Stimulated activated CD4-positive, alpha-beta T cell treated with anti-CD3 and anti-CD28 coated beads, Interleukin-1b, Interleukin-23, amount 100 ng/mL, for 24 hours (primary cell): ENCODE measurements at places on chromosomes 2 and 18.

DNA sequence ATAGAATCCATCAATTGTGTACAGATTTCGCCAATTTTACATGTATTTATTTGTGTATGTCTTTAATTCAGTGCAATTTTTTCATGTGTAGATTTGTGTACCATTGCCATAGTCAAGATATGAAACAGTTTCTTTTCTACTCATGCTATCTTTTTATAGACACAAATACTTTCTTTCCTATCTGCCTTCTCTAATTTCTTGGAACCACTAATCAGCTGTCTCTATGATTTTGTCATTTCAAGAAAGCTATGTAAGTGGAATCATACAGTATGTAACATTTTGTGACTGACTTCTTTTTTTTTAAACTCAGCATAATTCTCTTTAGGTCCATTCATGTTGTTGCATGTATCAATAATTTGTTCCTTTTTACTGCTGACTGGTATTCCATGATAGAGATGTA lies 33.3 kb downstream of the KIAA1328 start:
- no peak for DNase-seq

DNA sequence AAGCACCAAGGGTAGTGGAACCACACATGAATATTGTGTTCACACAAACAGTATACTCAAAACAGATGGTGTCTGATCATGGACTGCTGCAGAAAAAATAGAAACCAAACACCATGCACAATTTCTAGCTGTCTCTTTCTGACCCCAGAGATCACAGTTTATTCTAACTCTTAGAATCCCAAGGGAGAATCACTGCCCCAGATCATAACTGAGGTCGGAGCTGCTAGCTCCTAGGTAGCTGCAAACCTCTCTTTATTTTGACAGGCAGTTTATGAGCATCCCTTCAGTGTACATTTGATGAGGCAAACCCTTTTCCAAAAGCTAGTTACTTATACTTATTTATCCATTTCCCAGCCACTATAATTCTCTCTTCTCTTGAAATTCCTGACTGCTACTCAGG lies 439.1 kb upstream of the HNMT start:
- DNase-seq, result no peak

GRCh38 chr2:162915858-162916257 lies 77.3 kb upstream of the KCNH7 start:
- DNase-seq, result no peak

DNA sequence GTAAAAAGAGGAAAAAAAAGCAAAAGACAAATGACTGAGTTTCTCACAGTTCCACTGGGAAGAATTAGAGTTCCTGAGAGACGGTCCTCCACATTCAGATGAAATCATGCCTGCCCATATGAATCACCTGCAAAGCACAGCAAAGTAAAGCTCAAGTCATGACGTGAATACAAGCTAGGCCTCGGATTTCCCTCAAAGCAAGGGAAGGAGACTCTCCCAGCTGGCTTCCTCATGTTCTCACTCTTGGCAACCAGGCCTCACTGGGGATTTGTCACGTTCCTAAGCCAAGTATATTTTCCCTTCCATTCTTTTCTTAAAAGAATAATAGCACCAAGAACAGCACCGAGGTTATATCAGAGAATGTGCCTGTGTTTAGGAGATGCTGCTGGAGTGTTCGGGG lies 47.0 kb downstream of the CYP27C1 start:
- no peak for DNase-seq

- DNase-seq, result no peak
These were observed 68.9 kb downstream of the PRPF40A start for GRCh38 chr2:152648336-152648735.

GRCh38 chr2:136022396-136023146 lies 37.1 kb upstream of the DARS1 start:
- no peak for DNase-seq

GRCh38 chr2:151049746-151050145 lies 211.9 kb downstream of the RBM43 start:
- DNase-seq, result no peak

DNA sequence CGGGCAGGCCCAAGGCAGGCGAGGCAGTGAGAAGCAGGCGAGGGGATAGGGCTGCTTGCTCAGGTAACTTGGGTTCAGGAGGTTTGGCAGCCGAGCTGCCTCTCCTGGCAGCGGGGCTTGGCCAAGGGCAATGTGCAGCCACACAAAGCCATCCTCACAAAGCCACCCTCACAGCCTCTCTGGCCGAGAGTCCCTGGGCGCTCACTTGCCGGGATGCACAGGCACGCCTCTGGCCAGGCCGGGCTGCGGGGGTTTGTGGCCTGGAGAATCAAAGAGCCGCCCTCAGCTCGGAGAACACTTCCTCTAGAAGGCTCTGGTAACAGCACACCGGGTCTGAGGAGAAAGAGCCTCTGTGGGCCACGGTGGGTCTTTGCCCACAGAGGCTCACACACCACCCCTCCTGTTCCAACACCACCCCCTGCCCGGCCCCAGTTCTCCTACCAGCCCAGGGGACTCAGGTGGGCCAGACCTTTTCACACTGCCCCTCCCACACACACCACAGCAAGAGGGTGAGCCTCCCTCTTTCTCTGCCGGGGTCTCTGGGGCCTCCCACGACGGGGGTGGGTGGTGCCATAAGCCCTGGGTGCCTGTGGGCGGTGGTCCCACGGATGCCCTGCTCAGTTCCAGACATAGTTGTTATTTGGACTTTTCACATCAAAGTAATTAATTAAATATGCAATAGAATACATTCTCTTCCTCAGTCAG lies 186.9 kb downstream of the ZFP36L2 start:
- DNase-seq, result no peak

- DNase-seq, result no peak
These were observed 138.0 kb downstream of the ZFP36L2 start for GRCh38 chr2:43088143-43089073.

DNA sequence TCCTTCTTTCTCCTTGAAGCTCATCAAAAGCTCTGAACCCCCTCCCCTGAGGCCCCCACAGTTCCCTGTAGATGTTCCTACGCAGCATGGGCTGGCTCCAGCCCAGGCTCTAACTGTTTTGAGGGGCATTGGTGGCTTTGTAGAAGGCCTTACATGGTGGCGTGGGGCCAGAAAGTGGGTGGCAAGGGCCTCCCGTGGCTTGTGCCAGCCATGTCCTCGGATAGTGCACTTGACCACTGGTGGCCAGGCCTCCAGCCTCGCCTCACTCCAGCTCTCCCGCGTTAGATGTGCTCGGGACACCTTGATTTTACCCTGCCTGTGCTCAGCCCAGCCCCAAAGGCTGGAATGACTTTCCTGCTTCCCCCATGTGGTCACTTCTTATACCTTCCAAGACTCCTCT lies 92.9 kb downstream of the TWIST2 start:
- DNase-seq, result no peak

GRCh38 chr2:215262741-215263362 lies 49.0 kb upstream of the ATIC start:
- no peak for DNase-seq

GRCh38 chr2:28030600-28030999 lies 140.1 kb downstream of the BABAM2 start:
- no peak for DNase-seq

GRCh38 chr2:54073796-54074195 lies 41.6 kb upstream of the ACYP2 start:
- DNase-seq, result no peak

DNA sequence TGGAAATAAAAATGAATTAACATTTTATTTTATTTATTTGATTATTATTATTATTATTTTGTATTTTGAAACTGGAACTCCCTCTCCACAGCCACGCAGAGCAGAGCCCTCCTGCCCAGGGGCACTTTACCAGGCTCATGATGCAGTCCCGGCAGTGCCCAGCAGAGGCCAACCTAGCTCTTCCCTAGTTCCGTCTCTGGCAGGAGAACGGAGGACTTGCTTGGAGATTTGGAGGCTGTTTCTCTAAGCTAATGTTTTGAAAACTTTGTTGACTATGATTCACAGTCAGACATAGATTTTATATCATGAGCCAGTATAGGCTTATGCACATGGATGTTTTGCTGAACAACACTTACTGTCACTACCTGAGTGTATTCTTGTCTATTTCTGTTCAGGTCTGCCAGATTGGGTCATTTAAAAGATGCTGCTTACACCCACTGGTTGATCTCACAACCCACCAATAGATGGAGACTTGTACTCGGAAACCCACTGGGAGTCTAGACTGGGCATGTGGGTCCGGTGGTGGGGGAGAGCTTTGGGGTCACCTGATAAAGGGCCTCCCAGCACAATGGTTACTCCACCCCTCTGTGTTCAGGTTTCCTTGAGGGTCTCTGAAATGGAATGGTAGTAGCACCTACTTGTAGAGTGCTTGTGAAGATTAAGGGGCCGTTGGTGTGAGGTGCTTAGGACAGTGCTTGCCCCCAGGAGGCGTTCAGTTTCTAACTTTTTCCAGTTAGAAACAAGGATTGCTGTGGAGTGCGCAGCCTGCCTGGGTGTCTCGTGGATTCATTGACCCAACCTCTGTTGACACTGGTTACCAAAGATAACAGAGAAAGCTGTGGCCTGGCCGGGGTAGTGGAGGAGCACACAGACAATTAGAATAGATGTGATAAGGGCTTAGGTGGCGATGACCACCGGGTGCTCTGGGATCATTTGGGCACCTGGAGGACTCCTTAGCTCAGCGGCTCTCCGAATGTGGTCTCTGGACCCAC lies 177.3 kb downstream of the HAUS1 start:
- DNase-seq, result peak; percentile 35
